ENCODE measurements at places on chromosomes 13 and 19.
A peak's percentile ranks its signal among the peaks of the same experiment; 100 is the strongest.

DNA sequence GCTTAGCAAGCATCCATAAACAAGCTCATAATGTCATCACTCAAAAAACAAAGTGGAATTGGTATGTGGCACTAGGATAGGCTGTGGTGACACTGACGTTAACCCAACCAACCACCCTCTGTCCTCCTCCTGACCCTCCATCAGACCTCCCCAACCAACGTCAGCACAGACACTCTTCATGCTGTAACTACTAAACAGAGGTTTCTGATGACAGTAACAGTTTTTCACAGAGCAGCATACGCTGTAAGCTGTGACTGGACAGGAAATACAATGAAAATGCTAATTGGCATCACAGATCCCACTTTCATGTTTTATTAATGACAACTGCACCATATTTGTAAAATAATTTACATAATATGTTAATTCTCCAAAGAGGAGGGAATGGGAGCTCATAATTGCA is 238.0 kb downstream of the IRS2 start:
- DNase-seq, result peak; percentile 40

- DNase-seq, result no peak
These were observed 62.1 kb upstream of the FREM2 start for GRCh38 chr13:38624822-38625221.

GRCh38 chr19:2740314-2740656 is 468 bp upstream of the SLC39A3 start:
- DNase-seq, result no peak

DNA sequence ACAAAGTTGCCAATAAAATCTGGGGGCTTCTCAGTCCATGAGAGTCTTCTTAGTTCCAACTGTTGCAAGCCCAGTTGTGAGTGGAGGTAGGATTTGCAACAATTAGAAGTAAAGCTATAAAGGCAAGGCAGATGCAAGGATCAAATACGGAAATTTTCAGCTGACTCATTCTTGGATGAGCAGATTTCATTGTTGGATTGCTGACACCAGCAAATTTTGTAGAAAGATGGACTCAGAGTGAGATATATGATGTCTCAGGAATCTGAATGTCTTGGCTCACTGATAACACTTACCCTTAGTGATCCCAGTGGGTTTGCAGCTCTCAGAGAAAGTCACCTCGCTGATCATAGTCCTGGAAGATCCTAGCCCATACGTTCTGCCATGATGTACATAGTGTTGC is 209.0 kb downstream of the GPC6 start:
- no peak for DNase-seq

- no peak for DNase-seq
These were observed 8.8 kb downstream of the PRR22 start for GRCh38 chr19:5775668-5776309.

DNA sequence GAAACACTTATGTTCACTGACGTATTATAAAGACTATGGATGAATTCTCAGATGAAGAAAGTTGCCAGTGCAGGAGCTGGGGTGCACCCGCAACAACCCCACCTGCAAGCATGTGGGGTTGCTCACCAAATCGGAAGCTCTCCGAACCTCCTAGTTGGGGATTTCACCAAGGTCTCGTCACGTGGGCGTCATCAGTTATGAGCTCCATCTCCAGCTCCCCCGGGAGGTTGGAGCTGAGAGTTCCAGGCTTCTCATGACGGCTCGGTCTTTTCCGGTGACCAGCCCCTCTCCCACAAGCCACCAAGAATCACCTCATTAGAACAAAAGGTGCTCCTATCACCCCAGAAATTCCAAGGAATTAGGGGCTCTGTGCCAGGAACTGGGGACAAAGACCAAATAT is 46.1 kb upstream of the TUBGCP3 start:
- no peak for DNase-seq

DNA sequence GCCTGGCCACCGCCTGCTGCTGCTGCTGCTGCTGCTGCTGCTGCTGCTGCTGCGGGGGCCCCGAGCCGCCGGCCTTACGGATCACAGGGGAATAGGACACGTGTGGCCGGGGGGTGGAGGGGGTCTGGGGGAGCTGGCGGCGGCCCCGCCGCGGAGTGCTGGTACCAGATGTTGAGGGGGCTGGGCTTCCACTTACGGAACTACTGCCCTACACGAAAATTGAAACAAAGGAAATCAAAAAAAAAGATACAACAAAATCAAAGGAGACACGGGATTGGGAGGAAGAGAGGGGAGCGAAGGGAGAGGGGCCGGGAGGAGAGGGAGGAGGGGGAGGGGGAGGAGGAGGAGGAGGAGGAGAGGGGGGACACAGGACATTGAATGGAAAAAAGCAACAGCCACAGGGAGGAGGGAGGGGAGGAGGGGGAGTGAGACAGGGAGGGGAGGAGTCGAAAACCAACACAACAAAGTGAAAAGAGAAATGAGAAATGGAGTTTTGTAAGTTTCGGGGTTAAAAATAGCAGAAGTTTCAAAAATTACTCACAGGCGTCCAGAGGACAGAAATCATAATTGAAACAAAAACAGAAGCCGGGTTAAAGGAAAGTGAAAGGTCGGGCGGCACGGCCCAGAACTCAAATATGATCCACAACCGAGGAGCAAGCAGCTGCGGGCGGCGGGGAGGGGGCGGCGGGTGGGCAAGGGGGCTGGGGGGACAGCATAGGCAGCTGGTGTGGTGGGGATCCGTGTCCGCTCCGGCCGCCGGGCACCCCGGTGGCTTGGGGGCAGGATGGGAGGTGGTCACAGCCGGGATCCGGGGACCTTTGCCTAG is 57.8 kb downstream of the IER2 start:
- DNase-seq, result peak; percentile 54

- no peak for DNase-seq
These were observed 521 bp upstream of the SHISA2 start for GRCh38 chr13:26052337-26052736.

GRCh38 chr13:50594276-50595051 is 249.0 kb downstream of the DLEU7 start:
- no peak for DNase-seq

DNA sequence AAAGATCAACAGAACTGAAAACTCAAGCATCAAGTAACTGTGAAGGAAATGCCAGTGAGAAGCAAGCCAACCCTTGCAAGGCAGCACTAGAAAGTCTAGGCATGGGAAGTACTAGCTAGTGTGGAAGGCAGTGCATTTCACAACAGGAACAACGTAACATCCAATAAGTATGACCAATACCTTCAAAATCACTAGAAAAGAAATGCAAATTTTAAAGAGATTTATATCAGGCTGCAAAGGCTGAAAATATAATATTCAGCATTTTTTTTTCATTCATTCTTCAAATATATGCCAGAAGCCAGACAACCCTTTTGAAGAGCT is 121.9 kb downstream of the DLEU7 start:
- no peak for DNase-seq

DNA sequence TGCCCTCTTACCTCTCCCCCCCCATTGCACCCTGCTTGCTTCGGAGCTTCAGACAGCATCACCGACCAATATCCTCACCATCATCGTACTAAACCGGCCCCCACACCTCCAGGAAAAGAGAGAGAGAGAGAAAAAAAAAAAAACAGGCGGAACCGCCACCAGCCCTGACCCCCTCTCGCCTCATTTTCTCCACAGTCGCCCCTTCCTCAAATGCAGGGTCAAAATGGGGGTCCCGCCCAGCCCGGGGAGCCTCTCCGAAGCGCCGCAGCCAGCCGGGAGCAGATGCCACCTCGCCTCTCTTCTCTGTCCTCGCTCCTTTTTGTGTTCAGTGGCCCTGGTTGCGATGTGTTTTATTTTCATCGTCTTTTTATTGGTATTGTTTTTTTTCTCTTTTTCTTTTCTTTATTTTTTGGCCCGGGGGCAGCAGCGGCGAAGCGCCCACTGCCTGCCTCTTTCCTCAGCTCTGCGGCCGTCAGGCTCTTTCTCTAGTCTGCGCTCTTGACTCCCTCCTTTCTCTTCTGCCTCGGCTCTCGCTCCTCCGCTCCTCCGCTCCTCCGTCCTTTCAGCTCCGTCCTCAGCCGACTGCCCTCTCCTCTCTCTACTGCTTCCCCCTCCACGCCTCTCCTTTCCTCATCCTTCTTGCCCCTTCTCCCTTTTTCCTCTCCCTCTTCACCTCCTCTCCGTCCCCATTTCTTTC is 41.4 kb downstream of the DEDD2 start:
- DNase-seq, result no peak

- DNase-seq, result no peak
These were observed 26.8 kb upstream of the ALOX5AP start for GRCh38 chr13:30708541-30708940.

DNA sequence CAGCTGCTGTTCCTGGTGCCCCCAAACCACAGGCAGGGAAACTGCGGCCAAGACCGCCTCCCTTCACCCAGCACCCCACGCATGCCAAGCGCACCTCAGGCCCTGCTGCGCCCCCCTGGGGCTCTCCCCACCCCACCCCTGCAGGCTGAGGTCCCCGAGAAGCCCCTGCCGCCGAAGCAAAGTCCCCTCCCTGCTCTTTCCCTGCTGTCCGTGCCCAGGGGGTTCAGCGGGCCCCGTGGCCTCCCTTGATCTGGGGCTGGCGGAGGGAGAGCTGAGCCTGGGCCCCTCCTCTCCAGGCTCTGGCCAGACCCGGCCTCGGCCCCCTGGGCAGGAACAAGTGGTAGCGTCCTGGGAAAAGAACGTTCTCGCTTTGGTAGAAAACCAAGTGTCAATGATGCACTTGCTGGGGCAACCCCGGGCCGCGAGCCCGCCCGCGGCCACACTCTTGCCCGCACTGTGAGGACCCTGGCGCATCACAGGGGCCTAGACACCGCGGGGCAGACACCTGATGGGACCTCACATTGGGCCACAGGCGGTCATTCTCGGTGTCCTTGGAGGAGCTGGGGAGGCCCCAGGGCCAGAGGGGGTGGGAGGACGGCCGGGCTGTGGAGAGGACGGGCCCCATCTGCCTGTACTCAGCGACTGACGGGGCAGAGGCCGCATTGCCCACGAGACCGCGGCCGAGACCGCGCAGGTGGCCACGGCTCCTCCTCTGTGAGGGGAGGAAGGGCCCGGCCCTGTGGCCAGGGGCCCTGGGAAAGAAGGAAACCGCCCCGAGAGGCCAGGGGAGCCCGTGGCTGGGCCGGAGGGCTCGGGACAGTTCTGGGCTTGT is 29.0 kb downstream of the GPX4 start:
- peak; percentile 86 for DNase-seq

DNA sequence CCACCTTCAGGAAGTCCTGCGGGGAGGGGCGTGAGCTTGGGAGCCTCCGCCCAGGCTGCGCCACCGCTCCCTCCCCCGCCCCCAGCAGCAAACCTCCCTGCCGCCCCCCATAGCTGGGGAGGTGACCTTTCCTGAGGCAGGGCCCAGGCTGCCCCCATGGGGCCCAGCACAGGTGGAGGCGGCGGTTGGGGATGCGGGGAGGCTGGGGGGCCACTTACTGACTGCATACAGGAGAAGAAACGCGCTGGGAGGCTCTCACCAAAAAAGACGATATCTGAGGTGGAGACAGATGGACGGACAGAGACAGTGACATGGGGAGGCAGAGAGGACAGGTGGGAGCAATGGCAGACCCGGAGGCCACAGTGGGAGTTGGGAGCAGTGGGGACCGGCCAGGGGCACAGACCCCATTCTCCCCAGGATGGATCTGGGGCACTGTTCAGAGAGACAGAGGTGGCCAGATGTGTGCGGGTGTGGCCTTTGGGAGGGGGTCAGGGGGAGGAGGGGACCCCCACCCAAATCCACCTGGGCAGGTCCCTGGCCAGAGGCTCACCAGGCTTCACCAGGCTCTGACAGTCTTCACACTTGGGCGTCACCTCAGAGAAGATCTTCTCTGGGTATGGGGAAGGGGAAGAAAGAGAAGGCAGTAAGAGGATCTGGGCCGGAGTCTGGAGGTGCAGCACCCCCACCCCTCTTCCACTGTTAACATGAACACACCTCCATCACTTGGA is 3.0 kb upstream of the RINL start:
- no peak for DNase-seq

DNA sequence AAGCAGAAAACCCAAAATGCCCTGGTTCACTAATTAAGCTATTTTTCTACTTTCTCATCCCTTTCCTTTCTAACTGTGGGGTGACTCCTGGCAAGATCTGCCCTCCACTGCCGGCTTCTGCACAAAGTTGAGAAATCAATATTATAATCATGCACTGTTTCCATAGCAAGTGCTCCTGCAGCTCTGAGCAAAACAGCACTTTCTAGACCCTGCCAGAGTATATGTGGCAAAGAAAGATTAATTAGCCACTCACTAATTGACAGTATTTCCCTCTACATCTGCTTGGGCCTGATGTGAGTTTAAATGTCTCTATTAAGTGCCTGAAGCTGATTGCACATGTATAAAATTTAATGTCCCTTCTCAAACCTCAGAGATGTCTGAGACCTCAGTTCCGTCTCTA is 39.5 kb upstream of the FAM216B start:
- DNase-seq, result no peak

- no peak for DNase-seq
These were observed 503.2 kb upstream of the SPRY2 start for GRCh38 chr13:80844164-80844563.

GRCh38 chr19:48624791-48625723 is 5.8 kb downstream of the SPHK2 start:
- DNase-seq, result no peak

DNA sequence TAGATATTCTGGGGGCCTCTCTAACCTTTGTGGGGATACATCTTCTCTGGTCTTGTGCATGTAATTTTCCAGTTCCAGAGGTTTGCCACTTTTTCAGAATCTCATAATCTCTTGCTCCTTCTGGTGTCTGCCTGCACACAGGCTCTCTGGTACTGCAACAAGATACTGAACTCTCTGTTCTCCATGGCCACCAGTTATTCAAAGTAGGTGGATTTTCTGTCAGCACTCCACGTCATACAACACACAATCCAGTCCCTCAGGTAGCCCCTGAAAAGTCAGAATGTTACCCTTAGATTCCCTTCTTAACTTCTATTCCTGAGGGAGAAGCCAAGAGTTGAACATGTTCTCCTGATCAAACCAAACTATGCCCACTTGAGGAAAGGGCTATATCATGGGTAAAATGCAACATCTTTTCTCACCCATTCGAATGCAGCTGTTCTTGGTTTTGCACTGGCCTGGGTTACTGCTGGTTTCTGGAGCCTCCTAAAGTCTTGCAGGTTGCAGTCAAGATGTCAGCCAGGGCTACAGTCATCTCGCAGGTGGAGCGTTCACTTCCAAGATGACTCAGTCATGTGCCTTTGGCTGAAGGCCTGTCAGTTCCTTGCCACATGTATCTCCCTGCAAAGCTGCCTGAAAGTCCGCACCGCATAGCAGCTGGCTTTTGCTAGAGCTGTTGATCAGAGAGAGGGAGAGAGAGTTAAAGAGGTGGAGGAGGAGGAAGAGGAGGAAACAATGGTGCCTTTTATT is 57.7 kb upstream of the TUBA3C start:
- DNase-seq, result no peak

GRCh38 chr13:31012655-31013024 is 80.2 kb downstream of the TEX26 start:
- DNase-seq, result no peak

GRCh38 chr19:5588906-5589676 is 21.3 kb upstream of the TINCR start:
- no peak for DNase-seq

- DNase-seq, result no peak
These were observed 69.8 kb downstream of the KCNRG start for GRCh38 chr13:50085063-50085462.

GRCh38 chr13:30844548-30845296 is 61.3 kb upstream of the MEDAG start:
- DNase-seq, result no peak

Data from immature natural killer cell (primary cell).